ENCODE measurements at places on chromosomes 2 and 18.

GRCh38 chr2:231394211-231395141 lies 1.0 kb upstream of the B3GNT7 start:
- peak; percentile 83 for DNase-seq

DNA sequence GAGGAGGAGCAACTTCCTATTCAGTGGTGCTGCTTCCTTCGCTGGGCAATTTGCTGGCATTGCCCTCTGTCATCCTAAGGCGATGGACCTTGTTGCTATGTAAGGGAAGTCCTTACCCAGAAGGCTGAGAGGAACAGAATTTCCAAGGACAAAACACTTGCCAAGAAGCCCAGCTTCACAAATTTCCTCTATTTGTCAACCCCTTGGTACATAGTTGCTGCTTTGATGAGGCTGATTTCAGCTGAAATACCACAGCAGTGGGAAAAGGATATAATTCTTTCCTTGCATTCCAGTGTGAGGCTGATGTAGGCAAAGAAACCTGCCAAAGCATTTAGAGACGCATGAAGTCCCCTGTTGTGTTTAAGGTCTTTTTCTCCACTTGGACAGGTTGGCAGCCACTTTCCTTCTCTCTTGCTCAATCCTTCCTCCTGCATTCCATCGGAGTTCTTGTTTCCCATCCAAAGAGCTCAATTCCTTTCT lies 16.4 kb upstream of the ST3GAL5 start:
- no peak for DNase-seq

- no peak for DNase-seq
Measured at GRCh38 chr2:227192491-227192890, 28.1 kb downstream of the COL4A3 start.

GRCh38 chr2:71897137-71897480 lies 250.6 kb downstream of the CYP26B1 start:
- DNase-seq, result no peak

DNA sequence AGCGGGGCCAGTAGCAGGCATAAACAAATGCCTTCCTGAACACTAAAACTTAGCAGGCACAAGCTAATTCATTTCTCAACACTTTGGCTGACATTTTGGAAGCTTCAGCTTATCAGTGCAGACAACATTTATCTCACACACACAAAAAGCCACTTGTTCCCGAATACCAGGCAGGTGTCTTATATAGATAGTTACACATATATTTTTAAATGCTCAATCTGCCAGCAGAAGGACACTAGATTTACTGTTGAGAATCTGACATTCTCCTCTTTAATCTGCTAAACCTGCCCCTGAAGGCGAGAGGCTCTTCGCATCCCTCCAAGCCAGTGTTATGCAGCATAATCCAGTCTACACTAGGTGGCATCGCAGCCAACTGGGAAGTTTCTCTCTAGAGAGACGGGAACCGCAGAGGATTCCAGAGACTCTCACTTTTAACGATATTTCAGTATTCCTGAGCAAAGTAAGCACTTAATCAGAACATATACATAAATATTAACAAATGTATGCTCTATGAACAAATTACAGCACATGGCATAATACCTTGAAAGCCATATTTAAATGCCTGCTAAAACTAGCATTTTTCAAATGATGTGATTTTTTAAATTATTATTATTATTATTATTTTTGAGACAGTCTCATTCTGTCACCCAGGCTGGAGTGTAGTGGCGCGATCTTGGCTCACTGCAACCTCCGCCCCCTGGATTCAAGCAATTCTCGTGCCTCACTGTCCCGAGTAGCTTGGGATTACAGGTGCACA lies 90.2 kb upstream of the SCG2 start:
- DNase-seq, result peak; percentile 49

GRCh38 chr2:135586148-135586547 lies 54.9 kb downstream of the R3HDM1 start:
- no peak for DNase-seq

DNA sequence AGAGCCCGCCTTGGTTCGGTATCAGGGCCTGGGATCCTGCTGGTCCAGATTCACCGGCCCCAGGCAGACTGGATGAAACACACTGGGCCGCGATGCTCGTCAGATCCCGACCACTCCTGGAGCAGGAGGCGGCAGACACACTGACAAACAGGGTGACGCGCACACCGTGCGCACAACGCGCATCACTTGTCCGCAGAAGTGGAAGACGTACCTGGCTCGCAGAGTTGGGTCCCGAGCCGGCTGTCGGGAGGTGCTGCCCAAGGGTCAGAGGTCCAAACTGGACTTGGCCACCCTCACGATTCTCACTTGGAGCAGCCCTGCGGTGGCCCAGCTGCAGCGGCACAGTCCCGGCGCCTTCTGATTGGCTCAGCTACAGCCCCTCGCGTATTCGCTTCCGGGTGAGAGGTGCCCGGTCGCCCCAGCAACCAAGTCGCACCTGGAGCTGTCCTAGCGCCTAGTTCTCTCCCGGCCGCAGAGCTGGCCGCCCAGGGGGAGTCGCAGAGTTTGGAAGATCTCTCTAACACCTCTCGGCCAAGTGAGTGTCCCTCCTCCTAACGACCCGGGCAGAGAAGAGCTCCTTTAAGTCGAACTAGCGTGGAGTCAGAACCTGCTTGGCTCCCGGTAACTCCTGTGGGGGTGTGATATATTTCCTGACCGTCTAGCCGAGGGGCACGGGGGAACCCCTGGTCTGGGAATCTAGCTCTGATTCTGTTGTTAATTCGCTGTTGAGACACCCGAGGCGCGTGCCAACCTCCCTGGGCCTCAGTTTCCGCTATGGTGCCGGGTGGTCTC lies at the start of the genes DHX57 and MORN2:
Gene DHX57, minus strand, starts transcription at position 359 of the 792 bp plus-strand sequence. CDS start 7,529 bp downstream, outside the sequence.
Gene MORN2, plus strand, starts transcription at position 401 of the 792 bp plus-strand sequence.
- peak; percentile 88 for DNase-seq

DNA sequence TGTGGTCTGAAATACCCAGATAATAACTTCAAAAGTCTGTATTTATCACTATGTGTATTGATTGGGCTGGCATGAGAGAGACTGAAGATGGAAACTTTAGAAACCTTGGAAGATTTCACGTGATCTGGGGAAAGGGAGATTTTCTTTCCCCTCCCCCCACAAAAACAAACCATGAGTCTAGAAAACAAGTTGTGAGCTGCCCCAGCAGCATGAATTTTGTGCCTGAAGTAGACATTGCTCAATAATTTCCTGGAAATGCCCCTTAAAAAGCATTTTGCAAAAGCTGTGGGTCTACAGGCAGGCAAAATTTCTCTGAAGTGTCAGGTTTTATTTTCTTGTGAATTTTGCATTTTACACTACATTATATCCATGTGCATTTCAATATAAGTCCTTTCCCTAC lies 101.8 kb downstream of the ETAA1 start:
- DNase-seq, result no peak

GRCh38 chr2:232860593-232861241 lies 9.3 kb upstream of the SNORC start:
- no peak for DNase-seq

- DNase-seq, result no peak
Measured at GRCh38 chr2:215705771-215706361, 270.0 kb upstream of the FN1 start.

DNA sequence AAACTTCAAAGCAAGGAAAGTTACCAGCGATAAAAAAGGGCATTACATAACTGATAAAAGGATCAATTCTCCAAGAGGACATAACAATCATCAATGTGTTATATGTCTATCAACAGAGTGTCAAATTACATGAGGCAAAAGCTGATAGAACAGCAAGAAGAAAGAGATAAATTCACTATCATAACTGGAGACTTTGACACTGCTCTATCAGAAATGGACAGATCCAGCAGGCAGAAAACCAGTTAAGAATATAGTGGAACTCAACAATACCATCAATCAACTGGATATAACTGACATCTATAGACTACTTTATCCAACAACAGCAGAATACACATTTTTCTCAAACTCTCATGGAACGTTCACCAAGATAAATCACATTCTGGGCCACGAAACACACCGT lies 65.0 kb downstream of the ROCK2 start:
- no peak for DNase-seq

GRCh38 chr2:114128263-114128662 lies 238.4 kb downstream of the ACTR3 start:
- DNase-seq, result no peak

DNA sequence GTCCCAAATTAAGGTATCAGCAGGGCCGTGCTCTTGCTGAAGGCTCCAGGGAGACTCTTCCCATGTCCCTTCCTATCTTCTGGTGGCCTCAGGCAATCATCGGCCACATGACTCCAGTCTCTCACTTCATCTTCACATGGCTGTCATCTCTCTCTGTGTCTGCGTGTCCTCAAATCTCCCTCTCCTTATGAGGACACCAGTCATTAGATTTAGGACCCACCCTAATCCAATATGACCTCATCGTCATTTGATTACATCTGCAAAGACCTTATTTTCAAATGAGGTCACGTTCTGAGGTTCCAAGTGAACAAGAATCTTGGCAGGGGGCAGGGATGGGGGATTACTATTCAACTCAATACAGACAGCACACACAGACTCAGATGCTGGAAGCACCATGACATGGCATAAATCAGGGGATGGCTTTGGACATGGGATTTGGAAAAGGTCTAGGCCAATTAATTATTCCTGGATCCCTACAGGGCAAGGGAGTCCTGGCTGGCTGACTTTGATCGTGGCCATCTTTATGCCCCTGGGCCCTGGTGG lies 210.0 kb upstream of the SKOR2 start:
- DNase-seq, result no peak

DNA sequence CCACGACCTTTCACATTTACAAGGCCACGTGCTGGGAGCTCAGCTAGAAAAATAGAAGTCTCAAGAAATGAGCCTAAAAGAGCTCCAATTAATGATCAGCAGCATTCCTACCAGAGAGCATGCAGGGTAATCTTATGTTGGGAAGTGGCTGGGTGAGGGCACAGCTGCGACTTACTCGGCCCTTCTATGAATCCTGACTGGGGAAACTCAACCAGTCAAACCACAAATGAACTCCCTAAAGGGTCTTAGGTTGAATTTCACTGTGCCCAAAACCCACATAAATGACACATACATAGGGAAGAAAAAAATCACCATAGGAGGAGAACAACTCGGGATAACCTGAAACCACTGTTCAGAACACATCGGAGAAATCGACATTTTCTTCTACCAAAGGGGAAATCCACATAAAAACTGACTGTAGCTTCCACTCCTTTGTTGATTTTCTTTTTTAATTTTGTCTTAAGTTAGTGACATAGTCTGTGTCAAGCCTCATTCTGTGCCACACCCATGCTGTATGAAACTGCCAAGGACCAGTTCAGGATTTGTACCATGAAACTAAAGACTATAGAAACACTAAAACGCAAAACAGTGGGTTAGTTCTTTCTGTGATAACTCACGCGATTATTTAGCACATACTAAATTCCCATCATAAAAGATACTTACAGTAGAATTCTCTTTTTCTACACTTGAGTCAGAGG lies 54.7 kb downstream of the UXS1 start:
- DNase-seq, result no peak

DNA sequence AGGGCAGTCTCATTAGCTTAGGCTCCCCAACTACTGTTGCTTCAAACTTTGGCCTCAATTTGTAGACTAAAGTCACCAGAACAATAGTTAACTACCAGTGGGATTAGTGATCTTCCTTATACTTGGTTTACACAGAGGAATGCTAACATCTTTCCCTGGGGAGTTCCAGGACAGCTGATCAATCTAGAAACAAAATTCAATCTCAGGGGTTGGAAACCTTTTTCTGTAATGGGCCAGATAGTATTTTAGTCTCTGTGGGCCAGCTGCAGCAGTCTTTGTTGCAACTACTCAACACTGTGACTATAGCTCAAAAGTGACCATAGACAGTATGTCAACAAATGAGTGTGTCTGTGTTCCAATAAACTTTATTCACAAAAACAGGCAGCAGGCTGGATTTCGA lies 85.7 kb downstream of the METTL8 start:
- no peak for DNase-seq

GRCh38 chr2:98479959-98480524 lies 35.4 kb downstream of the INPP4A start:
- DNase-seq, result no peak

GRCh38 chr18:8734496-8734895 lies 29.1 kb downstream of the MTCL1 start:
- no peak for DNase-seq

DNA sequence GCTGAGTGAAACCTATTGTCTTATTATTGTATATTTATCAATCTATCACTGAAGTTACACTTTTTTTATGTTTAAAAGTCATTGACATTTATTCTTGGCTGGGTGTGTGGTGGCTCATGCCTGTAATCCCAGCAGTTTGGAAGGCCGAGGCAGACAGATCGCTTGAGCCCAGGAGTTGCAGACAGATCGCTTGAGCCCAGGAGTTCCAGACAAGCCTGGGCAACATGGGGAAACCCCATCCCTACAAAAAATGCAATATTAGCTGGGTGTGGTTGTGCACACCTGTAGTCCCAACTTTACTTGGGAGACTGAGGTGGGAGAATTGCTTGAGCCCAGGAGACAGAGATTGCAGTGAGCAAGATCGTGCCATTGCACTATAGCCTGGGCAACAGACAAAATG lies 97.8 kb downstream of the EPC2 start:
- no peak for DNase-seq

DNA sequence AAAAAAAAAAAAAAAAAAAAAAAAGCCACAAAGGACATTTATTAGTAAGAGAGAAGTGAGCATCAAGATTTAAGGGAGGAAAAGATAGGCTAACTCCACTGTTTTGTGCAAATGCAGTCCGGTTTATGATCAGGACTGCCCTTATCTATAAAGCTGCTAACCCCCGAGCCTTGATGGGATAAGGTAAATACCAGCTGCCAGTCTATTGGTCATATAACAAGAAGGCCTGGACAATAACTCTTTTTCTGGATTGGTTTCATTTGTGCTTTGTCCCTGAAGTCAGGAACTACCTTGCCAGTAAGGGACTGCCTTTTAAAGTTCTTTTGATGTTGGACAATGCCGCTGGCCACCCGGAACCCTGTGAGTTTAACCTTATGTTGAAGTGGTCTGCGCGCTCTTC lies 15.4 kb downstream of the PTPN4 start:
- no peak for DNase-seq

DNA sequence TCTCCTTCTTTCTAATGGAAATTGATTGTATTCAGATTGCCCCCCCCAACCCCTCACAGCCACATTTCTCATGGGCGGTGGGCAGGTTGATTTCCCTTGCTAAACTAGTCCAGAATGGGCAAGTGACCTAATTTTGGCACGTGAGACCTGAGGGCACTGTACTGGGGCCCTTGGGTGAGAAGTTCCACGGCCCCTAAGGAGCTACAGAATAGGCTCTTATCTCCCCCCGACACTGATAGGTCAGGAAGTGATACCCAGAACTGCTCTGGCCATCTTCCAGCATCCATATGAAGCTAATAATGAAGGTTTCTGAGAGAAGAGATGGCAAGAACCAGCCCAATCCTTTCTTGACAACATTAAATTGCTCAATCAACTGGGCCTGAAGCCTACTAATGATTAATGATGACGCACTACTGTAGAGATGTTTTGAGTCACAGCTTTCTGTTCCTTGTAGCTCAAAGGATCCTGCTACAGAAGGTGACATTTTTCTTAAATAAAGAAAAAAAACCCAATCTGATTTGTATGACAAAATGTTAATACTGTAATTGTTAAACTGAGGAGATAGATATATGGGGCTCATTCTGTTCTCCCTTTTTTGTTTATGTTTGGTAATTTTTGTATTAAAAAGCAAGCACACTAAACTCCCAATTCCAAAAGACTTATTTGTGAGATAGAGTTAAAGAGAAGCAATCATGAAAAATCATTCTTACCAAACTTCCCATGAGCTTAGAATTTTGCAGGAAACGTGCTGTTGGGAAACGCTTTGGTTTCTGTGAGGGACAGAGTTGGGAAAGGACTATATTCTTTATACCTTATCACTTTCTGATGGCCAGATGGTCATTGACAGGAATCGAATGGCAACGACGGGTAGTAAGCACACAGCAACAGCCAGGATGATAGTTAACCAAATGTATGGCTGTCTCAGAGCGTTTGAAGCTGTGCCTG lies 28.2 kb upstream of the NARS1 start:
- no peak for DNase-seq

GRCh38 chr18:44954257-44954656 lies 273.6 kb downstream of the SETBP1 start:
- DNase-seq, result no peak
